ENCODE measurements at places on chromosomes 2 and 18.

- no peak for DNase-seq
Observed at GRCh38 chr2:133417415-133417814, 150.8 kb downstream of the NCKAP5 start.

- no peak for DNase-seq
Observed at GRCh38 chr2:28444956-28445355, 50.9 kb upstream of the PLB1 start.

- DNase-seq: no peak
Observed at GRCh38 chr18:36467614-36468013, 170.1 kb downstream of the FHOD3 start.

GRCh38 chr2:234375176-234375880, 121.6 kb downstream of the ARL4C start:
- no peak for DNase-seq

DNA sequence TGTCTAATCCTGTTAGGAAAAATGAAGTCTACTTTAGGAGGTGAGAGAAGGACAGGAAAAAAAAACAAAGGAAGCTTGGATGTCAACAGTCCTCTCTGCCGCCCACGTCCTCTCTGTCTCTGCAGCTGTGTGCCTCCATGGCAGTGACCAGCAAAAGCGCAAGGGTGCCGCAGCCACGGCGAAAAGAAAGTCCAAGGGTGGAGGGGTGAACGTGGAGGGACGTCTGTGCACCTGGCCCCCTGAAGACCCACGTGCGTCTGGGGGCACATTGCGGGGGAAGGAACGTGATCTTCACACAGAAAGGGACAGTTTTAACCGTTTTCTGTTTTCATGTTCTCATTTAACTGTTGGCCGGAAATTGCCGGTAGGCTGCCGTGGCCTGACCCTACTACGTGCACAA, 152.7 kb downstream of the MBP start:
- DNase-seq: no peak

GRCh38 chr2:226791487-226792081, 8.0 kb downstream of the IRS1 start:
- no peak for DNase-seq

DNA sequence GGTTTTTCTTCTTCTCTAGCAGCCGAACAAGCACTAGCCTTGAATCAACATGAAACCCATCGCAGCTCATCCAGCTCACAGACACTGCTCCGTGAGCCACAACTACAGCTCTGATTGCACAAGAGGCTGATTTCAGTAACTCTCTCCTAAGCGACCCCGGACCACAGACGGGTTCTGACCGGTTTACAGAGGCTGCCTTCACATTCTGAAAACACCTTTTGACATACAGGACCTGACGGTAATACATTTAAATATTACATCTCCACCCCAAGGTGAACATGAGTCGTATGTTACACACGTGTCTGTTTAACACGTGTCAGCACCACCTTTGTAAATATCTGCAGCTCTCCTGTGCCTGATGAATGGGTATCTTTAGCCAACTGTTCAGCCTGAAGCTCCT, 120.7 kb downstream of the TMEM18 start:
- no peak for DNase-seq

- DNase-seq: no peak
Observed at GRCh38 chr2:24539258-24539657, 48.2 kb downstream of the NCOA1 start.

DNA sequence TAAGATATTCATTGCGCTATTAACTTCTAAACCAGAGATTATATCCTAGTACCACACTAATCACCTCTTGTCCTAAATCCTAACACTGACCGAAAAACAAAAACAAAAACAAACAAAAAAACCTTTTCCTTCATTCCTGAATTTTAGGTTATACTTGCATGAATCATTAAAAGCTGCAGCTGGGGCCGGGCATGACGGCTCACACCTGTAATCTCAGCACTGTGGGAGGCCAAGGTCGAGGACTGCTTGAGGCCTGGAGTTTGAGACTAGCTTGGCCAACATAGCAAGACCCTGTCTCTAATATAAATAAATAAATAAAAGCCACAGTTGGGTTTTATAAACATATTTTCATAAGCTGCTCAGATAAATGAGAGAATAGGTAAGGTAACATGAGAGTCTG, 60.0 kb downstream of the GDF7 start:
- DNase-seq: no peak

DNA sequence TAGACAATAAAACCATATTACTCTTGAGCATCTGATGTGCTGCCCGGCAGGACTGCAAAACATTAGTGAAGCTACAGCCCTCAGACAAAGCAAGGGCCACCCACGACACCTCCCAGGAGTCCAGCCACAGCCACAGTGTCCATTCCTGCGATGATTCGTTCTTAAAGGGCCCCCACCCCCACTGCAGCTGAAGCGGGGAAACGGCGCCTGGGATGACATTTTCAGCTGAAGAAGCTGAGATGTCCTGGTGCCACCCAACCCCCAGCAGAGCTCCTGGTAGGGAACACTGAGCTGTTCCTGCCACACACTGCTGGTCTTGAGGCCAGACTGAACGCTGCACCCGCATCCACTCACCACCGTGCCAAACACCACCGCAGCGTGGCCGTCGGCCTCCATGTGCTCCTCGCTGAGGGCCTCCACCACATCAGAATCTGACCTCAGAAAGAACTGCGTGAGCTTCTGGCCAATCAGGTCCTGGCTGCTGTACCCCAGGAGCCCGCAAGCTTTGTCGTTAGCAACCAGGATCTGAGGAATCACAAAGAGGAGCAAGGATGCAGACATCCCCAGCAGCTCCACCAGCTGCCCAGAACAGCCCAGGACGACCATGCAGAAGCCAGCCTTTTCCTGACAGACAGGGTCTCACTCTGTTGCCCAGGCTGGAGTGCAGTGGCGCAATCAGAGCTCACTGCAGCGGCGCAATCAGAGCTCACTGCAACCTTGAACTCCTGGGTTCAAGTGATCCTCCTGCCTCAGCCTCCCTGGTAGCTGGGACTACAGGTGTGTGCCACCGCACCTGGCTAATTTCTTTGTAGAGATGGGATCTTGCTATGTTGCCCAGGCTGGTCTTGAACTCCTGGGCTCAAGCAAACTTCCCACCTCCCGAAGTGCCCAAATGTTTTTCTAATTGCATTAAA, 9.5 kb downstream of the PASK start:
- no peak for DNase-seq

- no peak for DNase-seq
Observed at GRCh38 chr2:85911097-85911496, 22.3 kb upstream of the ST3GAL5 start.

DNA sequence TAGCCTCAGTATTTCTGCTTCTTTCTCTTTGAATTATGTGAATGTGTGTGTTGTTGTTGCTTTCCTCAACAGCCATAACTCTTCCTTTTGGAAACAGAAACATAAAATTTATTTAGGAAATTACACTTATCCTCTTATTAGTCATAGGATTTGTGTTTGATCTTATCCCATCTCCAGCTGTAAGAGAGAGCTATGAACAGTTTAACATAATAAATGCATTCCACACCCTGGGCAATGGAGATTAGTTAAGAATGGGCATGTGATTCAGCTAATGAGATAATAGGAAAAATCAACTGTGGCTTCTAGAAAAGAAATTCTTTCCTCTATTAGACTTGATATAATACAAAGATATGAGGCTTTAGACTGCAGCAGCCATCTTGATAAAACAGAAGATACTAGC, 55.0 kb downstream of the SCN7A start:
- DNase-seq: no peak

DNA sequence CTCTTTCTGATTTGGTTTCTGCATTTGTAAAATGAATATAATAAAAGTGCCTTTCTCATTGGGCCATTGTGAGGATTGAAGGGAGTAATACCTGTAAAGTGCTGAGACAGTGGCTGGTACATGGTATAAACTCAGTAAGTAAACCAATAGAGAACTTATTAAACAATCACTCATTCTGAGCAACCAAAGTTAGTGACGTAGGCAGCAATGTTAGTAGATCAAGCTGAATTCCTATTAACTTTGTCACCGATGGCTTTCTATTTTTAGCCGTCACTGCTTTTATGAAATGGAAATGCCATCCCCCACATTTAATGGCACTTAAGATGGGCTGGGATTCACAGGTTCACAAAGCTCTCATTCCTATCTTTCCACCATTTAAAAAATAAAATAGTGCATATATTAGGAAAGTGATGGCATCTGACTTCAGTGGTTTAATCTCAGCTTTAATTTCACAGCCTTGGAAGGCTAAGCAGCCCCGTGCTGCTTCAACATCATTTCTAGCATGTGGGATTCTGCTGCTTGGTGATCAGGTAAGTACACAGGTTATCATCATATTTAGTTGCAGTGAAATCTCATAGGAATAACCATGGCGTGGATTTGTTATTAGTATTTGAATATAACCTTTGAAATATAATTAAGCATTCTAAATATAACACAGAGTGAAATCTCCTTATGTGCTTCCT, 17.6 kb upstream of the PPP4R1 start:
- no peak for DNase-seq

DNA sequence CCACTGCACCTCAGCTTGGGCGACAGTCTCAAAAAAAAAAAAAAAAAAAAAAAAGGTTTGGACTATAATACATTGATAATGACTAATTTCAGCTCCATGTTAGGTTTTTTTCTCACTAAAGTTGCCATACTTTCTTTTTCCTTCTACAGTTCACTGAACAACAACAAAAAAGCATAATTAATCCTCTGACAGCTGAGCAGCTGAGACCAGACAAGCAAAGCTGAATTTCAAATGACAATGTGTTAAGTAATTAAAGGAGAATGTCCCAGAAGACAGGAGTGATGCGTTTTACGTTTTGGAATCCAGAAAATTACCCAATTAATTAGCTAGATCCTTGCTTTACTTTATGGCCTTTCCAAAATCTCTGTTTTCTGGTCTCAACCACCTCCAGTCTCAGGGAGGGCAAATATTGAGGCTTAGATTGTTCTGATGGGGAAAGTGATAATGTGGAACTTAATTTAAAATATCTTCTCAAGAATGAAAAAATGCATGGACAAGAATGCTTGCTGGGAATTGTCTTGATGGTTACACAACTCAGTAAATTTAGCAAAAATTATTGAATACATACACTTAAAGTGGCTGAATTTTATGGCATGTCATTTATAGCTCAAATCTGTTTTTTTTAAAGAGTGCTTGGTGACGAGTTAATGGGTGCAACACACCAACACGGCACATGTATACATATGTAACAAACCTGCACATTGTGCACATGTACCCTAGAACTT, 17.4 kb upstream of the RMDN2 start:
- no peak for DNase-seq

- no peak for DNase-seq
Observed at GRCh38 chr18:73893880-73894279, 253.8 kb downstream of the FBXO15 start.

DNA sequence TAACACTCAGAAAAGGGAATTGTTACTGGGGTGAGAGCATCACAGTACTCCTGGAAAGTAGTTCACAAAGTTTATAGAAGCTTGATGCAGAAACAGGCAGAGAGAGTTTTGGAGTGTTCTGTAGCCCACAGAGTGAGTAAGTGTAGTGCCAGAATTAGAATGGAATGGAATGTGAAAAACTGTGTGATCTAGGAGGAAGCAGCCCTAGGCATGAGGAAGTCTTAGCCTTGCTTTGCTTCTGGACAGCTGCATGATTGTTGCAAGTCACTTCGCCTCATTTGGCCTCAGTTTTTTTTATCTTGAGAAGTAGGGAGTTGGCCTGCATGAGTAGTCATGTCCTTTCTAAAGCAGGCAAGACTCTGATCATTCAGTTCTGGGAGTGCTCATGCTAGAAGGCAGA, 10.9 kb downstream of the SERPINB12 start:
- no peak for DNase-seq

- DNase-seq: no peak
Observed at GRCh38 chr18:50614838-50615237, 55.0 kb downstream of the MAPK4 start.

GRCh38 chr18:48814490-48815178, 136.1 kb downstream of the SMAD7 start:
- DNase-seq: no peak

DNA sequence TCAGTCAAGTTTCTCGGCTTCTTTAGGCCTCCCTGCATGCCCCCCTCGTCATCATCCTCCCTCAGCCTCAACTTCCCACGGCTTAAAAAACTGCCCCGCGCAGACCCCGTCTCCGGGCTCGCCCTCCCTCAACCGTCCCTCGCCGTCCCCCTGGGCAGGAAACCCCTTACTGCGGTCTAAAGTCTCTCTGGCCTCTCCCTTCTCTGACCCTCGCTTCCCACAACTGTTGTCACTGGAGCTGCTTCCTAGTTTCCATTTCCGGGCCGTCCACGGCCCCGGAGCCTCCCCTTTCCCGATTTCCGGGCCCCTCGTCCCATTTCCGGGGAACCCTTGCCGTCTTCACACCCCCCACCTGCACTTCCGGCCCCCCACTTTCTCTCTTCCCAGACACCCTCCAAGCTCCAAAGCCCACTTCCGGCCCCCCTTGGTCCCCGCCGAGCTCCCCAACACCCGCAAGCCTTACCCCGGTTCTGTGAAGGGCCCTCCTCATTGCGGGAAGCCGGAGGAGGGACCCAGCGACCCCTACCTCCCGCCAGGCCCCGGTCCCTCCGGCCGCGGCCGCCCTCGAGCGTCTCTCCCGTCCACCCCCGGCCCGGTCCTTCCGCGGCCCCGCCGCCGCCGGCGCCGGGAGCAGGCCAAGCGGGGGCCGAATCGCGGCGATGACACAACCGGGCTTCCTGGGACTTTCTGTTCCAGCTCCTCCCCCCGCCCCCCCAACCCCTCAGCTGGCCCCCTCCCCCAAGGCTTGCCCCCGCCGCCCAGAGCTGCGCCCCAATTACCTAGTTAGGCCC, 513 bp downstream of the TRIP12 start:
- DNase-seq: peak; percentile 28

- DNase-seq: no peak
Observed at GRCh38 chr2:393711-394696, 106.1 kb upstream of the ALKAL2 start.

GRCh38 chr18:2407961-2408360, 163.3 kb downstream of the METTL4 start:
- DNase-seq: no peak

DNA sequence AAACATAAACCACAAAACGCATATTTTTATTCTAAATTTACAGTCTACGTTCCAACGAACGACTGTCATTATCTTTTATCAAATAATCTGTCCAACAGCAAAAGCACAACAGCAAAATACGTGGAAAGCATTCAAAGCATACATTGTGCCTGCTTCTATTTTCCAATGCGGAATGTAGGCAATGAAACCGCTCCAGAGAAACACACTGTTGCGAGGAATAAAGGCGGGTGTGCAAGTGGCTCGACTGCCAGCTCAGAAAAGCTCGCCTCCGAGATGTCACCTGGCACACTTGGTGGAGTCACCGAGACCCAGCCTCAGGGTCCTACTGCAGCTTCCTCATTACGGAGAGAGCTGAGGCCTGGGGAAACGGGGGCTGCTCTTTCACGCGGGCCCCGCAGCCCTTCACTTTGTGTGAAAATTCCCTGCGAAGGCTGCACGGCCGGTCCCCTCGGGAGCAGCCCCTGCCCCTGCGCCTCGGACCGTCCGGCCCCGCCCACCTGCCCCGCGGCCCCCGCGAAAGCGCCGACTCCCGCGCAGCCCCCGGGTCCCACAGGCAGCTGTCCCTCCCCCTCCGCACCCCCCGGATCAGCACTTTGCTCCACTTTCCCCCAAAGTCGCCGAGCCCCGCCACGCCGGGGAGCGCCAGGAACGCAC, 752 bp downstream of the MGAT4A start:
- no peak for DNase-seq

- DNase-seq: no peak
Observed at GRCh38 chr2:128280158-128280871, 38.4 kb downstream of the HS6ST1 start.

- peak; percentile 90 for DNase-seq
Observed at GRCh38 chr18:49862656-49863385, 49.5 kb upstream of the ACAA2 start.
